ENCODE measurements at places on chromosomes 5 and 9.

GRCh38 chr5:172493002-172493401, 38.7 kb upstream of the SH3PXD2B start:
- no peak for DNase-seq

GRCh38 chr9:15482146-15482545, 28.6 kb downstream of the PSIP1 start:
- no peak for DNase-seq

DNA sequence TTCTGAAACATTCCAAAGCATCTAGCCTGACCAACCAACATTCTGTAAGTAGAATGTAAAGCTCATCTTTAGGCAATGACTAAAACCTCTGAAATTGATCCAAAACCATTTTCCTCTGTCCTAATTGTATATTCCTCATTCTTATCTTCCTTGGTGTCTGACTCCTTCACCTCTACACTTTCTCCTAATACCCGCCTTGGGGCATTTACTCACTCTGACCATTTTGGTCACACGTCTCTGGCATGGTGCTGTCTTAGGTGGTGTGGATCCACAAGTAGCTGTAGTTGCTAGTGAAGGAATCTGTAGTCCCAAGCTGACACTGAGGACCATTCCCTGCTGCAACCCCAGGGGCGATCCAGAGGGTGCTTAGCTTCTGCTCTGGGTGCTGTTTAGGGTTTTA, 40.8 kb upstream of the LMNB1 start:
- DNase-seq: no peak

GRCh38 chr9:14531341-14532269, 161.6 kb downstream of the ZDHHC21 start:
- no peak for DNase-seq

DNA sequence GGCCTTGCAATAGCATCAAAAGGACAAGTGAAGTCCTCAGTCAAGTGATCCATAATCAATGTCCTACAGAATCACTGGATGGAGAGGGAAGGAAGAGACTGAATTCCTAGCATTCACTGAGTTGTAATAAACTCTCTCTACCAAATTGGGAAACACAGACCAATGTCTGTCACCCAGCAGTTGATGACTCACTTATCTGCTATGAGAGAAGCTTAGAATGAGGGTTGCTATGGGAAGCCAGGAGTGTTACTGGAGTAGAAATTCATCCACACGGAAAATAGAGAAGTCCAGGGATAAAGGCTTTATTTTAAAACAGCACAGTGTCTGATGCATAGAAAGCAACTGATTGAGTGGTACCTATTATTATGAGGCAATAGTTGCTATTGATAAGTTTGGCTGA, 407.4 kb downstream of the BRINP1 start:
- DNase-seq: no peak

DNA sequence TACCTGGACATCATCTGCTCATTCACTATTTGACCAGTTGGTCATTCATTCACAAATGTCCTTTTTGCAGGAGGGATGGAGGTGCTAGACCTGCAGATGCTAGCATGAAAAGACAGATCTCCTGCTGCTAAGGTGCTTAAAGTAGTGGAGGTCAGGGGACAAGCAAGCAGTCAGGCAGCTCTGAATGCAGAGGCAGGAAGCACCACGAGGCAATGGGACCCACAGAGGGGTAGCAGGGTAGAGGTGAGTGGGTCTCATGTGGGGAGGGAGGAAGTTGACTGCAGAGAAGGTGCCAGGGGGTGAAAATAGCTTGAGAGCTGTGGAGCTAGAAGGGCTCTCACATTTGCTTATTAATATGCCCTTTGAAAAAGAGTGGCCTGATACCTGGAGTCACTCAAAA, 25.2 kb downstream of the FXN start:
- DNase-seq: no peak

DNA sequence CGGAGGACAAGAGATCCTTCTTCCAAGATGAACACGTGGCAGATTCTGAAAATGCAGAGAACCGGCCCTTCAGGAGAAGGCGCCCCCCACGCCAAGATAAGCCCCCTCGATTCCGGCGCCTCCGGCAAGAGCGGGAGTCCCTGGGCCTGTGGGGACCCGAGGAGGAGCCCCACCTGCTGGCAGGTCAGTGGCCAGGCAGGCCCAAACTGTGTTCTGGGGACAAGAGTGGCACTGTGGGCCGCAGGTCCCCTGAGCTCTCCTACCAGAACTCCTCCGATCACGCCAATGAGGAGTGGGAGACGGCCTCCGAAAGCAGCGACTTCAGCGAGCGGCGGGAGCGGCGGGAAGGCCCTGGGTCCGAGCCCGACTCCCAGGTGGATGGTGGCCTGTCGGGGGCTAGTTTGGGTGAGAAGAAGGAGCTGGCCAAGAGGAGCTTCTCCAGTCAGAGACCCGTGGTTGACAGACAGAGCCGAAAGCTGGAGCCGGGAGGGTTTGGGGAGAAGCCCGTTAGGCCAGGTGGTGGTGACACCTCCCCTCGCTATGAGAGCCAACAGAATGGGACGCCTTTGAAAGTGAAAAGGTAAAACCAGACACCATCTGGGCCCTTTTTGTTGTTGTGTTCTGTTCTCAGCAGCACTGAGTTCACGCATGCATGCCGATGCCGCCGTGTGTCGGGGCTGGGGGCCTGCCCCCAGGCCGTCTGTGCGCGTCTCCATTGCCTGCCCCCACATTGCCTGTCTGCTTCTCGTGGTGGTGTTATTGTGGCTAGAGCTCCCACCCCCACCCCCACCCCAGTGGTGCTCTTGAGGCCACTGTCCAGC, 26.6 kb upstream of the POMT1 start:
- no peak for DNase-seq

DNA sequence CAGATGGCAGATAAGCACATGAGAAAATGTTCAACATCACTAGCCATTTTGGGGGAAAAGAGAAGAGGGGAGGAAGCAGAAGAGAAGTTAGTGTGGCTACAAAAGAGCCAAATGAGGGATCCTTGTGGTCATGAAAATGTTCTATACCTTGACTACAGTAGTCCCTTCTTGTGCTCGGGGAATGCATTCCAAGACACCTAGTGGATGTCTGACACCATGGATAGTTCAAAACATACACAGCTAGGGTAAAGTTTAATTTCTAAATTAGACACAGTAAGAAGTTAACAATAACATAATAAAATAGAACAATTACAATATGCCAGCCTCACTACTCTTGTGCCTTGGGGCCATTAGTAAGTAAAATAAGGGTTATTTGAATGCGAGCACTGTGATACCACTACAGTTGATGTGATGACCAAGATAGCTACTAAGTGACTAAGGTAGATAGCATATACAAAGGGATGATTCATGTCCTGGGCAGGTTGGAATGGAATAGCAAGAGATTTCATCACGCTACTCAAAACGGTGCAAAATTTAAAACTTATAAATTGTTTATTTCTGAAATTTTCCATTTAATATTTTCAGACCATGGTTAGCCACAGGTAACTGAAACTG, 344.1 kb downstream of the NR2F1-AS1 start:
- no peak for DNase-seq

GRCh38 chr9:94813379-94813778, 86.9 kb downstream of the AOPEP start:
- no peak for DNase-seq

DNA sequence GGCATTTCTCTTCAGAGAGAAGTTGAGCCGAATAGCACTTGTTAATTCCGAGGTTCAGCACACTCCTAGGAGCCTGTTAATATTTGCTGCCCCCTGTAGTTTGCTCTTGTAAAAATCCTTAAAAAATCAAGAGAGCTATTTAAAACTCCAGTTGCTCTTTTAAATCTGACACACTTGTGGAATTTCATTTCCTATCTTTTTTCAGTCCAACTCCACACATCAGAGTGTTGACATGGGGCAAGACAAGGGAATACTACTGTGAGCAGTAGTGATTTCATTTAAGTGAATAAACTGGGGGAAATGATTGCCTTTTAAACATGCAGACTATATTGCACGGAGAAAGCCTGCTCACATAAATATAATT, 1096.3 kb upstream of the DMAC1 start:
- DNase-seq: no peak

- DNase-seq: no peak
These were observed 38.0 kb downstream of the RAPGEF1 start for GRCh38 chr9:131701789-131702337.

- DNase-seq: no peak
These were observed 626 bp downstream of the OR13C2 start for GRCh38 chr9:104604801-104605200.

DNA sequence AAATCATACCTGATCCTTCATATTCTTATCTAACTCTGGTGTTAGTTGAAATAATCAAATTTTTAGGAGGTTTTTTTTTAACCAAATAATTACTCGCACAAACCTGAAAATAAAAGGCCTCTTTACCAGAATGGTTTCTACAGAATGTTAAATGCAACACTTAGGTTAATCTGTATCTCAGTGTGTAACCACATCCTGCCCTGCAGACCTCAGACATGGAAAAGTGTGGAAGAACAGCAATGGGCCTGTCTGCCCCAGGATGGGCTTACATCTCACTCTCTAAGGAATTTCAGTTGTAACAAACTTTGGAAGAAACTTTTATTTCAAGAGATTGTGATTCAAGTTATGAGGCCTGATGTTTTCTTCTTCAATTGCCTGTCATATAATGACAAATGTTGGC, 32.5 kb upstream of the MIER3 start:
- no peak for DNase-seq

- DNase-seq: no peak
These were observed 44.4 kb downstream of the GADD45G start for GRCh38 chr9:89649039-89649691.

- no peak for DNase-seq
These were observed 1.7 kb downstream of the DMRT3 start for GRCh38 chr9:977838-978830.

DNA sequence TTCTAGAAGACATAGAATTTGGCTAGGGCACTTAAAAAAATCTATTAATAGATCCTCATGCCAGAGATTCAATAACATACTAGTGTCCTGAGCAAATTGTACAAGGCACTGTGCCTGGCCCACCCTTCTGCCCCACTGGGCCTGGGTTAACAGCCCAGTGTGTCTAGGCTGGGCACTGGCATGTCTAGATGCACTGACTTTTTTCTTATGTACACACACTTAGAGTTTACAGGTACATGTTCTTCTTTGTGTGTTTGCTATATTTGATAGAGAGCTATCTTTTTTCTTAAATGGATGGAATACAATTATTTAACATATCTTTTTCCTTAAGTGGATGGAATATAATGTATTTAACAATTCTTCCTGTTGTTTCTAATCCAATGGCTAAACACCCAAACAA, 241.5 kb downstream of the AUH start:
- DNase-seq: no peak

DNA sequence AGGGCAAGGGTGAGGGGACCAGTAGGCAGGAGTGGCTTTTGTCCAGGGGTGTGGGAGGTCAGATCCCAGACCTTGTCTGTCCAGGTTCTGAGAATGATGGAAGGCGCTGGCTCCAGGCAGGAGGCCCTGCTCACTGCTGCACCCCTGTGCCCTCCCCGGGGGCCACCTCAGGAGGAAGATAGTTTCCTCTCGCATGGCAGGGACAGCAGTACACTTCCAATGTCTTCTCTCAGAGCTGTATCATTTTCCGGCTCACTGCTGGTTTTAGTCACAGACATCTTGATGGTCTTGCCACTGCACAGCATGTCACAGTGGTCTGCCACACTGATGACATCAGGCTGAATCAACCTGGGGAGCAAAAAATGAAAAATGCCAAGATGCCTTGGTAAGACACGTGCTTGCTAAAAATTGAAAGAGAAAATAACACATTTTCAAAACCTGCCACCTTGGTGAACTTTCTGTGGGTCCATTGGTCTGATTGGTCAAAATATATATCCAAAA, 3.3 kb upstream of the SLC6A3 start:
- peak; percentile 32 for DNase-seq

DNA sequence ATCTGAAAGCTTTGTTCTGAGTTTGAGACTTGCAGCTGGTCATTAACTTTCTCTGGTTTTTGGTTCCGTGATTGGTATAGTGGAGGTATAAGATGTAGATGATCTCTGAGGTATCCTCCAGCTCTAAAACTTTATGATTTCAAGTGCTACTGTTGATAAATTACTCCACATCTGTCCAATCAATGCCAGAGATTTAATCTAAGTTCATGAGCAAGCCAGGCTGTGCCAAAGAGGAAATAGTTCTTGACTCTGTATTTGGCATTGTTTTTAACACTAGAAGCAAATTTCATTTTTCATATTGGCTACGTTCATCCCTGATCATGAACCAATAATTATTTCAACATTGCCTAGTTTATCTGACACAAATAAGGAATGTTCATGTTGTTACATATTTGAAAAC, 28.5 kb upstream of the CHD1 start:
- DNase-seq: no peak

Measured in activated CD4-positive, alpha-beta T cell treated with anti-CD3 and anti-CD28 coated beads for 48 hours (primary cell).